ENCODE measurements at places on chromosomes 16 and 17.
A peak's percentile ranks its signal among the peaks of the same experiment; 100 is the strongest.

DNA sequence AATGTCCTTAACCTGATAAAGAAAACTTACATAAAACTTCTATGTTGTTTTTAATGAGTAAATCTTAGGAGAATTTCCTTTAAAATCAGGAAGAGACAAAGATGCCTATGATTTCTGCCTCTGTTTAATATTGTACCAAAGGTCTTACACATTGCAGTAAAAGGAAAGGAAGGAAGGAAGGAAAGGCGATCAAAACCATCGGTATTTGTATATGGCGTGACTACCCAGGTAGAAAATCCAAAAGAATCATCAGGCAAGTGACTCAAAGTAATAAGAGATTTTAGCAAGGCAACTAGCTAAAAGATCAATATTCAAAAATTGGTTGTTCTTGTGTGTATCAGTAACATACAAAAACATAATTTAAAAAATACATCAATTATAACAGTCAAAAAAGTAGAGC, 3.5 kb downstream of the ICAM2 start:
- no peak for DNase-seq

DNA sequence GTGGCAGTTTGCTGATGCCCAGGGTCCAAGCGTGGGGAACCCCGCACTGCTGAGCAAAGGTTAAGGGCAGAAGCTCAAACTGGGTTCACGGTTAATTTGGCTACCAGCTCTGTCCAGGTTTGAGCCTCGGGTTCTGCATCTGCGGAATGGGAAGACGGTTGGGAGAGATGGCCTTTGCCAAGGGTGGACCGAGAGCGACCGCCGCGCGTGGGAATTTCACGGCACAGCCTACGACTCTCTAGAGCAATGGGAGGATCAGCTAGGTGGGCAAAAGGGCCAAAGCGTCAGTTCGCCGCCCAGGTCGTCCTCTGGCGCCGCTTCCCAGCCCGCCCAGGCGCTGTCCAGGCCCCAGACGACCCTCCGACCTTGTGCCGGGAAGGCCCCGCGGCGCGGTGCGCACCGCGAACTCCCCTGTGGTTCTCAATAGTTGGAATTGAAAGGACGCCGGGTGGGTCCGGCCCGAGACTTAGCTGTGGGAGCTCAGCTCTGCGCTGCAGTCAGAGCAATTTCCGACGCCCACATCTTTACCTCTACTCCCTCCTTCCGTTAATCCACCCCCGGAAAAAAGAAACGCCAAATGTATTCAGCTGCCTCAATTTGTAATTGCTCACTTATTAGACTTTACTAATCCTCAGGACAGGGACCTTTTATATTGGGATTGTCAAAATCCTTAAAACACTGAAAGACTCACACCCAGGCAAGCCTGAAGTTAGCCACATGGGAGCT, 2.5 kb upstream of the HS3ST3B1 start:
- no peak for DNase-seq

- no peak for DNase-seq
These were observed 105.4 kb upstream of the TBX2 start for GRCh38 chr17:61294286-61294685.

DNA sequence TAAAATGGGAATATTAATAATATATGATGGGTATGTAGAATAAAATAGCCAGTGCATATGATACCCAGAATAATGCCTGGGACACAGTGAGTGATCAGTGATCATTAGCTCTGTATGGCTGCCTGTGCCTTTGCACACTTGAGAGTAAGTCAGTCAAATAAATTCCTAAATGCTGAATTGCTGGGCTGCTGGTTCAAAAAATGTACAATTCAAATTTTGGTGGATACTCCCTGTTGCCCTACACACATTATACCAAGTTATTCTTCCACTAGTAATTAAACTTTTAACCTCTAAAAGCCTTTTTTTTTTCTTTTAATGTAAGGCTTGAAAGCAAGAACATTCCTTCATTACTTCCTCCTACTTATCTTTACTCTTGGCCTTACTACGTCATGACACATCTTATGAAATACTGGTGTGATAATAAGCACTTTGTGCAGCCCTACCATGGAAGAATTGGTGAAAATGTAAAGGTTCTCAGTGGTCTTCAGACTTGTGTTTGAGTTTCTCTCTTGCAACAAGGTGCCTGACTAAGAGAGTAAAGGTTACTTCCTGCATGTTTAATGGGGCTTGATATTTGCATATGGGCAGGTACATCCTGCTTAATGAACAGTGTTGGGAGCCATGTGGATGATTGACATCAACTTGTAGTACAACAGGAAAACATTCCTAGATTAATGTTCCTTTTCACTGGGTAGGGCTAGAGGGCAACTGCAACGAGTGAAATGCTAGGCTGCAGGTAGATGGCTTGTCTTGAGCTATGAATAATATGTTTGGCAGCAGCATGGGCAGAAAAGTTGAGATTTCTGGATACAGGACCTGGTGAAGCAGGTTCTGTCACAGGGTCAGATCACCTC, 84.3 kb downstream of the PRKCA start:
- DNase-seq, result no peak

DNA sequence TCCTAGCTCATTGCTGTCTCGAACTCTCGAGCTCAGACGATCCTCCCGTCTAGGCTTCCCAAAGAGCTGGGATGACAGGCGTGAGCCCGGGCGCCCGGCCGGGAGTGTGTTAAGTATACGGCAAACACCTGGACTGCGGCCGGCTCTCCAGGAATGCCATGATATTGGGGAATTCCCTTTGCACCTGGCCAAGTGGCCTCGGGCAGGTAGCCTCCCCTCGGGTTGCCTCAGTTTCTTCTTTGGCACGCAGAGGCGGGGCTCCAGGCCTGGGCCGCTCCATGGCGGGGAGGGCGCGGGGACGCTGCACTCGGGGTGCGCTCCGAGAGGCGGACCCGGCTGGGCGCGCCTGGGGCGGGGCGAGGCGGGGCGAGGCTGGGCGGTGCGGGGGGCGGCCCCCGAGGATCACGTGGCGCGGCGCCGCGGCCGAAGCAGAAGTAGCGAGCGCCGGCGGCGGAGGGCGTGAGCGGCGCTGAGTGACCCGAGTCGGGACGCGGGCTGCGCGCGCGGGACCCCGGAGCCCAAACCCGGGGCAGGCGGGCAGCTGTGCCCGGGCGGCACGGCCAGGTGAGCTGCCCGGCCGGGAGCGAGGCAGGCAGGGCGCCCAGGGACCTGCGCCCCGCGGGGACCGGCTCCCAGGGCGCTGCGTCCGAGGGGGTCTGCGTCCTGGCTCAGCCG, at the start of gene PLCG2:
Gene PLCG2 (plus strand): TSS at position 431 of the 675 bp plus-strand sequence. CDS start 6,699 bp downstream, outside the sequence.
- DNase-seq, result peak; percentile 56

- no peak for DNase-seq
These were observed 162.5 kb downstream of the MAF start for GRCh38 chr16:79437764-79438751.

GRCh38 chr16:68538880-68539701, at the start of gene ZFP90:
Gene ZFP90, plus strand, starts transcription at chr16:68539291. Its CDS starts 502 bp downstream, at chr16:68539793.
- DNase-seq, result peak; percentile 84

GRCh38 chr16:30355954-30356308, 823 bp upstream of the CD2BP2 start:
- no peak for DNase-seq

GRCh38 chr17:51992864-51993416, 165.6 kb downstream of the CA10 start:
- DNase-seq, result no peak

GRCh38 chr17:70558821-70559220, 389.5 kb downstream of the KCNJ2 start:
- DNase-seq, result no peak

- DNase-seq, result peak; percentile 40
These were observed 218.7 kb downstream of the NTN1 start for GRCh38 chr17:9239793-9240658.

DNA sequence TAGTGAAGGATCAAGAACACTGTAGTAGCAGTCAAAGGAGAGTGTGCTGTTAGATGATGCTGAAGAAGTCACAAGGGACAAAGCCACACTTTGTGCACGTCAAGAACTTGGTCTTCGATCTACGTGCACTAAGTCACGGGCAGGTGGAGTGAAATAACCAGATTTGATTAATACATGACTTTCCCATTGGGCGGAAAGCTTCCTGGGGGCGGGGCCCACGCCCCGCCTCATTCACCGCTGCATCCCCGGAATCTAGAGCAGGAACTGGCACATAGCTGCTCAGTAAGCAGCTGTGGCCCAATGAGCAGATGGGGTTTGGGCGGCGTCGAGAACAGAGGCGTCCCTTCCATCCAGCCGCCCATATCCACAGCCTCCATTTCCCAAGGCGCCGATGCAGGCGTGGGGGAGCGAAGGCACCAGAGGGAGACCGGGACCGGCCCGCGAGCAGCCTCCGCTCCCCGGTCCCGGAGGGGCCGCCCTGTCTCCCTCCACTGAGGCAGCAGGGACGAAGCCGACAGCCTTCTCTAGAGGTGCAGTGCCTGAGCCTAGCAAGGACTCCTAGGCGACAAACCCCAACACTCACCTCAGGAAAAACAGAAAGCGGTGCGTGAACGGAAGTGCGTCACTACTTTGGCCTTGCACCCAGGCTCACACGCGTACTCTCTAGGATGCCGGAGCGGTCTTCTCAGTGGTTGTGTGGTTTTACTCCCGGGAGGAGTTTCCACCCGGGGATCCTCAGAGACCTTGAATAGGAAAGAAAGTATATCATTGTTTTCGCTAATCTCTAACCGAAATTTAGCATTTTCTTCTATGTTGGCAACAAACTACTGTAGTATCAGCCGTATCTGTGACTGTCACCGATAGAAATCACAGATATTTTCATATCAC, 4.9 kb downstream of the ZNF19 start:
- DNase-seq, result peak; percentile 48

DNA sequence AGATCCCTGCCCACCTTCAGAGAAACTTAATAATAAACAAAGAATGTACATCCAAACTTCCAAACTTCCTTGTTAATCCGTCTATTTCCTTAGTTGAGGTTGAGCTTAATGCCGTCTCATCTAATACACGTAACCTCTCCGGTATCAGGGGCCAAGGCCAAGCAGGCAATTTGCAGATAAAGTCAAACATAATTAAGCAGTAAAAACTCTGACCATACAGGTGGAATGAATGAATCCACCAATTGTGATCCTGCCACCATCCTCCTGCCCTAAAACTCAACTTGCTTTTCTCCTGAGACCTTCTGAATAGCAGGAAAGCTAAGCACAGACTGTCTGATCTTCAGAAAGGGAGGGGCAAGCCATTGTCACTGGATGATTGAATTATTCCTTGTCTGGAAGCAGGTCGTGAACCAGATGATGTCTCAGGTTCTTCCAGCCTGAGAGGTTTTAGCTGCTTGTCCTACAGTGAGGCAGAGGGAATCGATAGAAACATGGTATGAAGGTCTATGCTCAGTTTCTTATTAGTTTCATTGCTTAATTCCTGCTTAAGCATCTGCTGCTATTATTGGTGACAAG, 1111.8 kb upstream of the EEF2KMT start:
- DNase-seq, result no peak

DNA sequence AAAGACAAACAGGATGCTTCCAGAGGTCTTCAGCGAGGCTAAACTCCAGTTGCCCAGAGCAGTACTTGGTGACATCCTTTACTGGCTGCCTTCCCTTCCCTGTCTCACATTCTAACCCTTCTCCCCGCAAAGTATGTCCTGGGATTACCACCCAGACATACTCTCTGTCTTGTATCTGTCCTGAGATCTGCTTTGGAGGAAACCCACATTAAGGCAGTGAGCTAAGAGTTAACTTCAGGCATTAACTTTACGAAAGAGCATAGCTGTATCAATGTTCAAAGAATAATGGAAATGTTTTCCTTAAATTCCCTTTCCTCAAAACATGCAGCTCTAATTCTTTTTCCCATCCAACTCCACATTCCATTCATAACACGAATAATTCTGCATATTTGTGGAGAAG, 385.2 kb downstream of the NPIPA8 start:
- no peak for DNase-seq

GRCh38 chr16:49661465-49662187, 194.3 kb downstream of the ZNF423 start:
- DNase-seq, result no peak

- DNase-seq, result no peak
These were observed 17.2 kb upstream of the SLFN11 start for GRCh38 chr17:35390663-35391062.

- DNase-seq, result no peak
These were observed 197.3 kb upstream of the GOT2 start for GRCh38 chr16:58931436-58931835.

DNA sequence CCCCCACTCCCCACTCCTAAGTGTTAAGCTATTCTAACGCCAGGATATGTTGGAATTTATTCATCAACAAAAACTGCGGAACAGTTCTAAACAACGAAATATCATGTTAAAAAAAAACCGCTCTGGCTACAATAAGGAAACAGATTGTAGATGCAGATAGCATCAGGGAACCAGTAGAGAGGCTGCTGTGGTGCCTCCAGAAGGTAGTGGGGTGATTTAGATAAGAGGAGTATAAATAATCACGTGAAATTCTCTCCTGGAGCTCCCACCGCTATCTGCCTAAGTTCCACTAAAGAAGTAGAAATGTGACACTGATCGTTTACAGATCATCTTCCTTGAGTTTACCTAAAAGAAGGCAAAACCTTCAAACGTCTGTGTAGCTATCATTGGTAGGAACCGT, 8.0 kb downstream of the AHSP start:
- no peak for DNase-seq

- DNase-seq, result no peak
These were observed 22.8 kb downstream of the GPRC5B start for GRCh38 chr16:19861811-19862327.

GRCh38 chr17:6140728-6141330, 70.7 kb downstream of the WSCD1 start:
- DNase-seq, result no peak

DNA sequence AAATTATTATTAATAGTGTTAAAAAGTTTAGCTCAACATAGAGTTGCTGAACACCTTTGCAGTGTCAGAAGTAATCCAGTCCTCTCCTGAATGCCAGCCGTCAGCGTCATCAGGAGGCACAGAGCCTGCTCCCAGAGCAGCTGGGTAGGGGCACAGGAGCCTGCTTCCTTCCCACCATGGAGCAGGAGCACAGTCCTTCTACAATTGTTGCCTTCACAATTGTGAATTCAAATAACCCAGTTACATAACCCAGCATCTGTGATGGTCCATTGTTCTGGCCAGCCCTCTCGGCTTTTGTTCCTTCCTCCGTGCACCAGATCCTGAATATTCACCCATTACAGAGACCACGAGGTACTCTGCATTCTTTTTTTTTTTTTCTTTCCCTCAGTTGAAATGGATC, 393.9 kb upstream of the MAF start:
- DNase-seq, result no peak

- peak; percentile 22 for DNase-seq
These were observed 252.3 kb downstream of the SNX29 start for GRCh38 chr16:12228602-12229499.

GRCh38 chr16:14502932-14503741, 126.9 kb downstream of the PARN start:
- DNase-seq, result no peak

- DNase-seq, result no peak
These were observed 6.4 kb upstream of the CACNG4 start for GRCh38 chr17:66957951-66958579.
